ENCODE measurements at places on chromosomes 5 and 9.

- DNase-seq, result no peak
Measured at GRCh38 chr5:41334758-41335157, 121.4 kb upstream of the C6 start.

- no peak for DNase-seq
Measured at GRCh38 chr5:77908787-77909186, 132.6 kb upstream of the TBCA start.

DNA sequence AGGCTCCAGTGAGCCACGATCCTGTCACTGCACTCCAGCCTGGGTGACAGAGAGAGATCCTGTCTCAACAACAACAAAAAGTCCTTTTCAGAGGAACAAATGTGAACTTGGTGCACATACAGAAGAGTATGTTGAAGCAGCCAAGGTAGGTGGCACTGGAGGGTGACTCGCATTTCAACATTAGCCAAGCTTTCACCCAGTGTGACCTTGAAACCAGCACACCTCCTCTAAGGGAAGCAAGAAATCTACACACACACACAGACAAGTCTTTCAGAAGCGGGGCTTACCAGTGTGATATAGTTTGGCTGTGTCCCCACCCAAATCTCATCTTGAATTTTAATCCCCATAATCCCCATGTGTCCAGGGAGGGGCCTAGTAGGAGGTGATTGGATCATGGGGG is 225.2 kb downstream of the SEMA5A start:
- DNase-seq, result no peak

DNA sequence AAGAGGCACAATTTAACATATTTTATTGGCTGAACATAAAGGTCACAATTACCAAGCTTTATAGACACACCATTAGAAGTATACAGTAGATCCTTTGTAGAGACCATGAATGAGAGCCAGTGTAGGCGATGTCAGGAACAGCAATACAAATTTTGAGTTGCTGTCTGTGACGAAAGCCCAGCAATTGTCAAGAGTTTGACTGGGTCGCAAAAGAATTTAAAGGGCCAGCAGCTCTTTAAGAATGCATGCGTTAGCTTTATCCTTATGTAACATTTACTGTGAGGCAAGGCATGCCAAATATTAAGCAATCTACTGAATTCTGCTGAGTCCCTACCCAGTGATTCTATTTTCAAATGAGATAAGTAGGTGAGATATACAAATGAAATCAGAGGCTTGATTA is 236.9 kb downstream of the ARRDC3 start:
- no peak for DNase-seq

GRCh38 chr5:96627792-96628398 is 34.3 kb upstream of the CAST start:
- no peak for DNase-seq

DNA sequence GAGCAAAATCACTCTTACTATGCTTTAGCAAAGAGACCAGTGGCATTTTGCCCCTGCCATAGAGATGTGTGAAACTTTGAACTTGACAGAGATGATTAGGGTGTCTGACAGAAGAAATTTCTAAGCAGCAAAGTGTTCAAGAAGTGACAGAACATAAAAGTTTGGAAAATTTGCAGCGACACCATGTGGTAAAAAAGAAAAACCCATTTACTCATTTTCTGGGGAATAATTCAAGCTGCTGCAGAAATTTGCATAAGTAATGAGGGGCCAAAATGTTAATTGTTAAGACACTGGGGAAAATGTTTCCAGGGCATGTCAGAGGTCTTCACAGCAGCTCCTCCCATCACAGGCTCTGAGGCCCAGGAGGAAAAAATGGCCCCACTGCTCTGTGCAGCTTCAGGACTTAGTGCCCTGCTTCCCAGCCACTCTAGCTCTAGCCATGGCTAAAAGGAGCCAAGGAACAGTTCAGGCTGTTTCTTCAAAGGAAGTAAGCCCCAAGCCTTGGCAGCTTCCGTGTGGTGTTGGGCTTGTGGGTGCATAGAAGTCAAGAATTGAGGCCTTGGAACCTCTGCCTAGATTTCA is 6.1 kb upstream of the AP3B1 start:
- no peak for DNase-seq

GRCh38 chr5:154309805-154310204 is 119.3 kb downstream of the GALNT10 start:
- DNase-seq, result no peak

DNA sequence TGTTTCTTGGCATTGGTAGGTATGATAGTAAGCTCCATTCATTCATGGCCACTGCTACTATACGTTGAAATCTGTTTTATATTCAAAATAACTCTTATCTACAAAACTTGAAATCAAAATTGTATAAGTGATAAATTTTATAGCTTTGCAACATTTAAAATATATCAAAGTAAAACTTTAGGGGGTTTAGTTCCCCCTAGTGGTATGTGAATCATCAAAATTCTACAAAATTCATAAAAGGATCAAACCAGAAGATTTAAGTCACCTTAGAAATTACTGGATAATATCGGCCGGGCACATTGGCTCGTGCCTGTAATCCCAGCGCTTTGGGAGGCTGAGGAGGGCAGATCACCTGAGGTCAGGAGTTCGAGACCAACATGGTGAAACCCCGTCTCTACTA is 243.0 kb upstream of the CDH18 start:
- no peak for DNase-seq

- no peak for DNase-seq
Measured at GRCh38 chr9:131982102-131982501, 97.6 kb downstream of the MED27 start.

- DNase-seq, result no peak
Measured at GRCh38 chr5:168798065-168799023, 219.2 kb upstream of the PANK3 start.

- no peak for DNase-seq
Measured at GRCh38 chr5:19616701-19617215, 371.2 kb downstream of the CDH18 start.

DNA sequence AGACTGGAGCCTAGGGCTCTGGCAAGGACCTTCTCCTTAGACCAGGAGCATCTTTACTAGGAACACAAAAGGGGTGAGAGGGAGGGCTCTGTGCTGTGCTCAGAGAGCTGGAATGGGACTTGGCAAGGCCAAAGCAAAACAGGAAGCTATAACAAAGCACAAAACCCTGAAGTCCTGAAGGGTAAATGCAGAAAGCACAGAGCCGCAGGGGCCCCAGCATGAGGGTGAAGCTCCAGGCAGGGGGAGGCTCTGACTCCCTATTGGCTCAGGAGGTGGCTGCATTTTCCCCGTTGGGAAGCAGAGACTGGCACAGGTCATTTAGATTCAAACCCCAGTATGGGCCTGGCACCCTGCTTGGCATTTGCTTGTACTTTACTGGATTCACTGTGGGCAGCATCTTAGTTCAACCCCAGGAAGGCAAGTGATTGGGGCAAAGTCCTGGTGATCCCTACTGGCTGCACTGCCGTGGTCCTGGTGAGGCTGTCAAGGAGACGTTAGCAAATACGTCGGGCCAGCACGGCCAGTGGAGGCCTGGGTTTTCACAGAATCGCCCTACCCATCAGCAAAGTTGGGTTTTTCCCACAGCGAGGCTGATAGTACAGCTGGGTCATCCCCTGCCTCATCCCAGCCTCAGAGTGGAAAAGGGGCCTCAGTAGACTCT is 46.3 kb downstream of the GGTA1 start:
- no peak for DNase-seq

- no peak for DNase-seq
Measured at GRCh38 chr9:113992994-113993393, 85.1 kb downstream of the AMBP start.

DNA sequence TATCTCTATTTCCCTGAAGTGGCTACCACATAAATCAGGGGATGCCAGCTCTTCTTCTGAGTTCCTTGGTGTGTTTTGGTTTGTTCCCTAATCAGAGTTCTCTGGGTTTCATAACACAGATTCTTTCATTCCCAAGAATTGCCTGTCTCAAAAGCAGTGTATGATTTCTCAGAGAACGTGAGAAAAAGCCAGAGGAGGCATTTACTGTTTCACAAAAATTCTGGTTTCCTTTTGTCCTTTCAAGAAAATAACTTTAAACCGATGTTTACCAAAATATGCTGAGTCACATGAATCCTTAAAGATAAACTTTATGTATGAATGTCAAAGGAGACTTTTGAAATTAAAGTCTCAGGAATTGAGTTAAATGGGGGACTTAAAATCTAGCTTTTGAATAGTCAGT is 314.3 kb downstream of the EBF1 start:
- DNase-seq, result no peak

DNA sequence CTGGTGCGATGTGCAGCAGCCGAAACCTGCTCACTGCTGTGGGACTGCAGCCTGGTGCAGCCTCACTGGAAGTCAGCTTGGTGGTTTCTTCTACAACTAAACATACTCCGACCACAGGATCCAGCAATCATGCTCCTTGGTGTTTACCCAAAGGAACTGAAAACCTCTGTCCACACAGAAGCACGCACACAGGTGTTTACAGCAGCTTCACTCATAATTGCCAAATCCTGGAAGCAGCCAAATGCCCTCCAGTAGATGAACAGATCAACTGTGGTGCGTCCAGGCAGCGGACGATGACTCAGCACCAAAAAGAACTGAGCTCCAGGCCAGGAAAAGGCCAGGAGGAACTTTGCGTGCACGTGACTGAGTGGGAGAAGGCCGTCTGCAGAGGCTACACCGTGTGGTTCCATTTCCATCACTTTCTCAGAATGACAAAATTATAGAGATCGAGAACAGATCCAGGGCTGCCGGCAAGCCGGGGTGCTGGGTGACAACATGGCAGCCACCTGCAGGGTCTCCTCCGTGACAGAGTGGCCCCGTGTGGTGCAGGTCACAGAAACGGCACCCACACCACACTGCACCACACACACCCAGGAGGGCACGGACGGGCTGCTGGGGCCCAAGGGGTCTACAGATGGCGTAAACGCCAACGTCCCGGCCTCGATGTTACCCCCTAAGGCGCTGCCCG is 23.1 kb upstream of the NSMF start:
- DNase-seq, result peak; percentile 67

DNA sequence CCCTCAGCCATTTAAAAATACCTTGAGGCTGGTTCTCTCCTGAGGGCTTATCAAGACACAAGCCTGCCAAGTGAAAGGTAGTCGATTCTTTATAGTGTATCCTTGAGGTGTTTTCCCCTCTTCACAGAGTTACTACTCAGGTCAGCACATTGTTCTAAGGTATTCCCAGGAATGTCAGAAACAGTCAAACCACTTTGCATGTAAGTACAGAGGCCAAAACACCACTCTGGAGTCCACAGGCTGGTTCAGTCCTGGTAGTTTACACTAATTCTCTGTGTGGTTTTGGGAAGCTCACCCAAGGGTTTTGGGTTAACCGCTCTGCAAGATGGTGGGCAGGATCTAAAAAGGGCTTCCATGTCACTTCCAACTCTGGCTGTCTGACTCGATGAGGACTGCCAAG is 162.3 kb upstream of the PPP2R2B start:
- DNase-seq, result no peak

All from tibial nerve (tissue), 4 donors.